ENCODE measurements at places on chromosomes 7 and 10.

- no peak for DNase-seq
Observed at GRCh38 chr10:100103581-100103980, 21.9 kb upstream of the CPN1 start.

DNA sequence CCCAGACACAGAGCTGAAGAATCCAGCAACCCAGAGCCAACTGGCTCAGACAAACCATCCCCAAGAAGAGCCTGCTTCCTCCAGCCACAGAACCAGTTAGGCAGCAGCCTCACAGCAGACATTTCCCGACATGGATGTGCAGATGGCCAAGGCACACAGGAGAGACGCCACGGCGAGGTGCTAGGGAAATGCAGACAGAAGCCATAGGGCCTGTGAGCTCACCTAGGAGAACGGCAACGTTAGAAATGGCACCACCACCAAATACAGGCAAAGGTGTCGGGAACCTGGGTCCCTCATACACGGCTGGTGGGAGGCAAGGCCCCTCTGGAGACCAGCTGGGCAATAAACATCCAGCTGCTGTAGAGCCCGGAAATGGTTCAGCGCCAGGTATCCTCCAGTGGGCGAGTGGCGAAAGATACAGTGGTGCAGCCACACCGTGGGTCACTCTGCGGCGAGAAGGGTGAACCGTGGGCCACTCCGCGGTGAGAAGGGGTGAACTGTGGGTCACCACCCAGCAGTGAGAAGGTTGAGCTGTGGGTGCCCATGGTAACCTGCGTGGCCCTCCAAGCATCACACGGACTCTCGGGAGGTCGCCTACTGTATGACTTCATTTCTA is 31.2 kb downstream of the JAKMIP3 start:
- no peak for DNase-seq

GRCh38 chr10:49007129-49007528 is 67.5 kb upstream of the LRRC18 start:
- DNase-seq: no peak

DNA sequence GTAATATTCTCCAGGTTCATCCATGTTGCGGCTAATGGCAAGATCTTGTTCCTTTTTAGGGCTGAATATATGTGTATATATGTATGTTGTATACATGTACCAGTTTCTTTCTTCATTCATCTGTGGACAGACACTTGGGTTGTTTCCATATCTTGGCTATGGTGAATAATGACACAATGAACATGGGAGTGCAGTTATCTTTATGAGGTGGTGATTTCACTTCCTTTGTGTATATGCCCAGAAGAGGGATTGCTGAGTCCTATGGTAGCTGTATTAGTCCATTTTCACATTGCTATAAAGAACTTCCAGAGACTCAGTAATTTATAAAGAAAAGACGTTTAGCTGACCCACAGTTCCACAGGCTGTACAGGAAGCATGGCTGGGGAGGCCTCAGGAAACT is 17.1 kb upstream of the TSPAN15 start:
- DNase-seq: no peak

Measured in activated CD4-positive, alpha-beta T cell treated with anti-CD3 and anti-CD28 coated beads, Interleukin-2, amount 50 U/mL, for 1 hour (primary cell).